ENCODE measurements at places on chromosomes 2 and 18.

DNA sequence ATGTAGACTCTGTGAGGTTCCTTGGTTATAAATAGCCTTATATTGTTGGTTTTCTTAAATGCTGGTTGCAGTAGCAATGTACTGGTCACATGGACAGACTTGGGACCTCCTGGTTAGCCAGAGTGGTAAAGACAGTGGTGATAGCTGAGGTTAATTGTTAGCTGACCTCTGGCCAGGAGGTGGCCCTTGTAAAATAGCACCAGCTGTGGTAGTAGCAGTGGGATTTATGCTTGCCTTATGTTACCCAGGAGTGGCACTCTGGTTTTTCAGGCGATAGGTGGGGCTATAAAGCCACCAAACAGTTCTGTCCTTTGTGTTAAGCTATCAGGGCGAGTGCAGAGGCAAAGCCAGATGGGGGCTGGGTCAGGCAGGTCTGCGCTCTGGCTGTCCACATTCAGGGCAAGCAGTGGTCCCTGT is 94.8 kb upstream of the SRD5A2 start:
- no peak for DNase-seq

DNA sequence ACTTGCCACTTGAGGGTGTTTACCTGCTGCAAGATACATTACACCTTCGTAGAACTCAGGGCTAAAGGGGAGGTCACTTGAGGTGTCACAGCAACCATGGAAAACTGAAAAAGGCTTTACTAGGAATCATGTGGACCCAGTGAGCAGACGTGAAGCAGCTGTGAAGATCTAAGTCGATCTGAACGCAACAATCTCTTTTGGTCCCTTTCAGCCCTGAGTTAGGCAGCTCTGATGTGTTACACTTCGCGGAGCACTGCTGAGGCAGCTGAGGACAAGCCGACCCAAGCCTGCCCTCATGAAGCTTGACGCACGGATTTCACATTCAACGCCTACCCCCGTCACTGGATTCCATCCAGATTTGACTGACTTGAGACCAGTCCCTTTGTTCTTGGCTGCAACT is 75.8 kb upstream of the NPAS2 start:
- no peak for DNase-seq

- DNase-seq: no peak
Measured at GRCh38 chr18:66533693-66534092, 70.2 kb downstream of the CDH19 start.

GRCh38 chr18:7676253-7676873 is 109.2 kb downstream of the PTPRM start:
- DNase-seq: no peak

GRCh38 chr2:203750346-203751068 is 44.1 kb downstream of the CD28 start:
- no peak for DNase-seq

- no peak for DNase-seq
Measured at GRCh38 chr2:174612970-174613369, 15.4 kb upstream of the WIPF1 start.

DNA sequence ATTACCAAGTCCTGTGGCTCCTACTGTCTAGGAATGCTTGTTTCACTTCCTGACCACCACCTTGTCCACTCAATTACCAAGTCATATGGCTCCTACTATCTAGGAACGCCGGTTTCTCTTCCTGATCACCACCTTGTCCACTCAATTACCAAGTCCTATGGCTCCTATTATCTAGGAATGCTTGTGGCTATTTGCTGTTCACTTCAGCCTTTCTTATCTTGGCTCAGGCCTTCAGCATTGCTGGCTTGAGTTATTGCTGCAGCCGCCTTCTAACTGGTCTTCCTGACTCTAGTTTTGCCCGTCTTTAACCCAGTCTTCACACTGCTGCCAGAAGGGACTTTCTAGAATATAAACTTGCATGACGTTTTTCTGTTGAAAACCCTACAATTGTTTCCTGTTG is 82.5 kb upstream of the GAREM1 start:
- DNase-seq: no peak

DNA sequence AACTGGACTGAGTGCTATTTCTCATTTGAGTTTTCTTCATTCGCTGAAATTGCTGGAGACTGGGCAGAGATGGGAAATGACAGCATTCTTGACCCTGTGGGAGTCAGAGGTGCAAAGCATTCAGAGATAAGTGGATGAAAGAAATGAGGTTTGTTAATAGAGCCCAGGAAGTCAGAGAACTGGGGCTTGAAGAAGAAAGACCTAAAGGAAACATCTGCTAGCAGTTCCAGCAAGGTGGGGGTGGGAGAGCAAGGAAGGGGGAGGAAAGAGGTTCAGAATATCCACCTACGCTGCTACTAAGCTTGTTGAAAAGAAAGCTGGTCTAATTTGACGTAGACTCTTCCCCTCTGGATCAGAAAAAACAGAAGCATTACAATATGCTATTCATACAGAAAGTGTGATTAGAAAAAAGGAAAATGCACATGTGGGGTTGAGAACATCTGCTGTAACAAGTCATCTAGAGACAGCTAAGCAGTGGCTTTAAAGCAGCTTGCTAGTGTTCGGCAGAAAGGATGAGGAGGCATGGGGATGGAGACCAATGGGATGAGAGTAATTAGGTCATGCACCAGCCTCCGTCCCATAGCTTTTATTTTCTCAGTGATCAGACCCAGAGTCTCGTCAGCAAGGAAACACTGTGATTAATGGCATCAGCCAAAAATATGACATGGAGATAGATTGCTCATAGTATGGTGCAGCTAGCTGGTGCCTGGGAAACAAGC is 29.7 kb downstream of the NAB1 start:
- no peak for DNase-seq

DNA sequence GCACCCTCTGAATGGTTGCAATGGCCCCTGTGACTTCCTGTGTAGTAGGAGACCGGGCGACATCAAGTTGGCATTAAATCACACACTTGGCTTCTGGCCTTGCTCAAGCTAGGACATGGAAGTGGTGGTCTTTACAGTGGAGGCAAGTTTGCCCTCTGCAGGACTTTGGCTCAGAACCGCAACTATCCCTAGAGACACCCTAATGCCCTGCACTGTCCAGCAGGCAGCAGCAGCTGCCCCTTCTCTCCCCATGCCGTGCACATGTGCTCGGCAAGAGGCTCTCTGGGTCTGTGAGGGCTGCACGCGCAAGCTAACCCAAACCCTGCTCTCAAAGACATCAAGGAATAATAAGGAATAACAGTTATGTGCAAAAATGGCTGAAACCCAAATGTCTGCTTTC is 106.5 kb downstream of the COL6A3 start:
- DNase-seq: no peak

- no peak for DNase-seq
Measured at GRCh38 chr2:177028296-177028695, 184.3 kb upstream of the HNRNPA3 start.

DNA sequence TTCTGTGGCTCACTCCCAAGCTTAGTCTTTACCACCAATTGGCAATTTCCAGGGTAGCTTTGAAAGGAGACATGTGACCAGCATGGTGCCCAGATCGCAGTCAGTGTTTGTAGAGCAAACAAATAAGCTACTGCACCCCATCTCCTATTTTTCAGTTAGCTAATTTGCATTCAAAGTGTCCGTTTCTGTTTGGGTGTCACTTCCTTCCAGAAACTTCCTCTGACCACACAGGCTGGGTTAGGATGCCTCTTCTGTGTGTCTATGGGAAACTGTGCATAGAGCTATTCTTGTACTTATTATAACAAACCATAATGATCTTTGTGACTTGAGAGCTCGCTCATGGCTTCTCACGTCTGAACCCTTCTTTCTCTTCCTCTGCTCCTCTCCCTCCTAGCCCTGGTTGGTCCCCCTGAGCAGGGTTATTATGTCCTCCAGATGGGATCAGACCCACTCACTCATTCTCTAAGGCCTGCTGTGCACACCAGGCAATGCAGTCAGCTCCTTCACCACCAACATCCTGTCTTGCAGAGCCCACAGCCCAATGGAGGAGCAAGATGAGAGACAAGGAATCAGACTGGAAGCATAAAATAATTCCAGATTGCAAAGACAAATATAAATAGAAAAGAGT is 101.2 kb upstream of the ALK start:
- DNase-seq: no peak

DNA sequence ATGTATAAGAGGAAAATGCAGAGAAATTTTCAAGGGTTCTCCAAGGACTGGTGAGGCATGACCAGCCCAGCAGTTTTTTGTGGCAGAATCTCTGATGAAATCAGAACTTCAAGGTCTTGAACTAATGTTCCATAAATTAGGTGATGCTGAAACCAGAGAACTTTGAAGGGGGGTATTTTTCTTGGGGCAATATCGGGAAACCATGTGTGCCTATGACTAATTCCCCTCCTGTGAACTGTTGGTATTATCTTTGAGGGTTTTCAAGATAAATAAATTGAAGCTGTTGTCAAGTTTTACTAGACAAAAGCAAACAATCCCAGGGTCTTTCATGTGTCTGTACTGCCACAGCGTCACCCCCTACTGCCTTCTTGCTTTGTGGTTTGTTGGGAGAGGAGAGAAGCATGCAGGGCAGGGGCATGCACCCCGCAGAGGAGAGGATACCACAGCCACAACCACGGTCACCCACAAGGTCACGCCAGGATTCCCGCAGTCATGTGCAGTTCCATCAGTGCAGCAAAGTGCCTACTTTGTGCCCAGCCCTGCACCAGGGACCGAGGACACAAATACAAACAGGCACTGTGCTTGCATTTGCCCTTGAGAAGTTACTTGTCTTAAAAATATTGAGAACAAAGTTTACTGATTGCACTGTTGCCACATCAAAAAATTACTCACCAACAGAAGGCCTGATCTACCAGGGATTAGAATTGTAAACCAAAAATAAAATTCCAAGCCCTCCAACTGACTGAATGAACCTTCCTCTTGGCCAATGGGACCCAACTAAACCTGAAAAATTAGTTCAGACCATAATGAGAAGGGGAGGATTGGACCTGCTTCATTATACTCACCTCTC is 413.3 kb upstream of the TRIB2 start:
- DNase-seq: no peak

- DNase-seq: no peak
Measured at GRCh38 chr2:215917953-215918620, 95.3 kb downstream of the MREG start.

DNA sequence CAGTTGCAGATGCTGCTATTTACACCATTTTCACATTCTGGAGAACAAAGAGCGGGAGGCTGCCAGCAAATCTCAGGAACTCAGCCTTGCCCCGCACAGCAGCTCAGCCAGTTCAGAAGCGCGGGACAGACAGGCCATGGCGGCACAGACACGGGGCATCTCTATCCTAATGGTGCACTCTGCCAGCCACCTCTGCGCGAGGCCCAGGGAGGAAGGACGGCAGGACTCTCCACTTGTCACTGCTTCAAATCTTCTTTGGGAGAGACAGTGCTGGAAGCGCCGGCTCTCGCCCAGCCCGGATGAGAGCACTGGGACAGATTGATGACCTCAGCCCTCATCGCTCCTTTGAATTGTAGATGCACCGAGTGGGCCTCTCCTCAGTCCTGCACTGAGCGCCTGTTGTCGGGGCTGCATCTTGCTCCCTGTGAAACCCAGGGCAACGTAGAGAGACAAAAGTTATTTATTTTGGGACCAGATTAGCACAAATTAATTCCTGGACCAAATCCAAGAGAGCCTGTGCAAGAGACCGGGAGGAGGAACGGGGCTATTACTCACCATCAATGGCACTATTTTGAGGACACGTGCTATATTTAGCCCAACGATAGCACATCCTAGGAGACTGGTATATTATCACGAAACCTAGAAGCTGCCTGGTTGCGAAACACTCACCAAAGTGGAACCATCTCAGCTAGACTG is 211.4 kb upstream of the SMIM21 start:
- DNase-seq: no peak

DNA sequence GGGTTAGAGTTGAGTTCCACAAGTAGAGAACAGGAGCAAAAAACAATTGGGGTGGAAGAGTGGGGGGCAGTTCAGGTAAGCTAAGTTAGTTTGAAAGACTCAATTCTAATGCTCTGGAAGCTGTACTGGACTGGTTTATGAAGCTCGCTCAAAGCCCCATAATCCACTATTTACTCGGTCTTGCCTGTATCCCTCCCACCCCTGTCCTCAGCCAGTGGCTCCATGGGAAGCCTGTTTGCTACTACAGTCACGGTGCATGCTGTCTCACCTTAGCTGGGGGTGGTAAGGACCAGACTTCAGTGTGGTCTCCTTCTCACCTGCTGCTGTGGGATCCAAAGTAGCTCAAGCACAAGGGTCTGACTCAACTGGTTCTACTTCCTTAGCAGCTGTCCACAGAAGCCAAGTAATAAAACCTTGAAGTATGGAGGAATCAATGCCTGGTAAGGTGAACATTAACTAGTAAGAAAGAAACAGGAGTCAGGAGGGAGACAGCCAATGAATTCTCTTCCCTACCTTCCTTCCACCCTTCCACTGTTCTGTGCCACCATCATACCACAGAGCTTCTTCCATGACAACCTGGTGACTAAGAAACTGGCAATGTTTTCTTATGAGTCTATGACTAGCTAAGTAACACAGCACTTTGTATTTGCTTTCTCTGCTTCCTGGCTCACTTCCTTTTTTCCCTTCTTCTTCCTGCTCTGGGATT is 230.8 kb downstream of the SRBD1 start:
- DNase-seq: no peak

- DNase-seq: no peak
Measured at GRCh38 chr18:75066021-75066880, 142.7 kb downstream of the PTGR3 start.

GRCh38 chr2:102122115-102122514 is 20.4 kb upstream of the IL1R1 start:
- DNase-seq: no peak

DNA sequence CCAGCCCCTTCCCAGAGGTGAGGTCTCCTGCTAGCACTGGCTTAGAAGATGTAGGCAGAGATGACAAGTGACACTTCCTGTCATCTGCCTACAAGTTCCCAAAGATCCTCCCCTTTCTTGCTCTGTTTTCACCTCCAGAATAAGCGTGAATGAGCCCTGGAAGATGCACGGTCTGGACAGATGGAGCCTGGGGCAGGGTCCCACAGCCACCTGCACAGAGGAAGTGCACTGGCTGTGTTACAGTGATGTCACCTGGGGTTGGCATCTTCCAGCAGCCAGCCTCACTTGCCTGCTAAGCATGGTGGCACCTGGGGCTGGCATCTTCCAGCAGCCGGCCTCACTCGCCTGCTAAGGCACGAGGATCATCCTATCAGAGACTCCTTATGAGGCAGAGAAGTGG is 32.3 kb downstream of the TMEM18 start:
- DNase-seq: no peak

DNA sequence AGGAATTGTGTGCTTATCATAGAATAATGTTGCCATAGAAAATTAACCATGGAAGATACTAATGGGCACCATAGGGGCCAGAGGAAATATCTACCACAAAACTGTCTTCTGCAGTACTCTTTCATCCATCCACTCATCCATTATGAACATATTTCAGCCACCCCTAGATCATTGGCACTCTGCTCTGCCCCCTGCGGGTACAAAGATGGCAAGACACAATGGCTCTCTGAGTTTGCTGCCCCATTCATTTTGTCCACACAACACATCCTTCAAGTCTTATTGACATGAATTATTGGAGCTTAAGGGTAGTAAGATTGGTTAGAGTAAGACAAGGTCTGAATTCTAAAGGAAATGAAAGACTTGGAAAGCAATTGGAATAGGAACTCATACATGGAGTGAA is 1224.7 kb upstream of the CELF4 start:
- no peak for DNase-seq

DNA sequence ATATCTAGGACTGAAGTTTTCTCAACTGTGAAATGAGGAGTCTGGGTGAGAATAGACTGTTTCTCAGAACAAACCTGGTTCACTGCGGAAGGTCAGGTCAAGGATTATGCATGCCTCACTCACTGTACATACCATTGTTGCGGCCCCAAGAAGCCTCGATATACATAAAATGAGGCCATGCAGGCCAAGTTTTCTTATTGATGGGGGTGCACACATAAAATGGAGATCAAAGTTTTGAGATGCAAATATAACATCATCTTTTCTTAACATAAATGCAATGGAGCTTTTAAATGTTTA is 1366.1 kb upstream of the CELF4 start:
- DNase-seq: no peak

Measured in activated CD8-positive, alpha-beta memory T cell treated with anti-CD3 and anti-CD28 coated beads for 48 hours (primary cell).